ENCODE measurements at places on chromosomes 13 and 19. TPM values are rescaled to one million over a fixed set of nuclear protein-coding genes. Genes with fewer than 3 reads are reported as not detected.

SMIM44 gene
- polyA plus RNA-seq: not detected

IGFL2 gene
- not detected for polyA plus RNA-seq

LHB gene
- 0.54 TPM for polyA plus RNA-seq

FCHO1 gene
- 1.1 TPM for polyA plus RNA-seq

LIM2 gene
- not detected for polyA plus RNA-seq

ZNF208 gene
- polyA plus RNA-seq: not detected

C19orf44 gene
- 2.4 TPM for polyA plus RNA-seq

LGALS7B gene
- not detected for polyA plus RNA-seq

ZNF440 gene
- 2.3 TPM for polyA plus RNA-seq

NR2C2AP gene
- 14.2 TPM for polyA plus RNA-seq

LAIR1 gene
- polyA plus RNA-seq: not detected

LENG8 gene
- polyA plus RNA-seq: 45.5 TPM

DHDH gene
- polyA plus RNA-seq: not detected

FCAR gene
- not detected for polyA plus RNA-seq

ZNF724 gene
- polyA plus RNA-seq: 1.9 TPM

DLEU7 gene
- not detected for polyA plus RNA-seq

LRRC25 gene
- not detected for polyA plus RNA-seq

DNAAF3 gene
- polyA plus RNA-seq: 0.47 TPM

CYP4F2 gene
- polyA plus RNA-seq: not detected

SMIM24 gene
- polyA plus RNA-seq: not detected

OR7E24 gene
- not detected for polyA plus RNA-seq

DOCK6 gene
- 11.8 TPM for polyA plus RNA-seq

RAB8A gene
- polyA plus RNA-seq: 106 TPM

ACP5 gene
- polyA plus RNA-seq: 0.26 TPM

ZNF726 gene
- 0.87 TPM for polyA plus RNA-seq

ANGPTL8 gene
- polyA plus RNA-seq: not detected

KLK14 gene
- polyA plus RNA-seq: not detected

DAND5 gene
- not detected for polyA plus RNA-seq

ZNF491 gene
- 1.4 TPM for polyA plus RNA-seq

RNF17 gene
- polyA plus RNA-seq: not detected

CGB5 gene
- polyA plus RNA-seq: 1.3 TPM

ZNF525 gene
- 2.0 TPM for polyA plus RNA-seq

MBD3L2 gene
- polyA plus RNA-seq: not detected

BCL3 gene
- polyA plus RNA-seq: 26.8 TPM

PLIN5 gene
- not detected for polyA plus RNA-seq

CEBPA gene
- polyA plus RNA-seq: not detected

TNNI3 gene
- polyA plus RNA-seq: 0.35 TPM

IGSF23 gene
- polyA plus RNA-seq: 0.63 TPM

ZNF577 gene
- 7.6 TPM for polyA plus RNA-seq

KLK15 gene
- not detected for polyA plus RNA-seq

LRG1 gene
- polyA plus RNA-seq: not detected

SIGLEC10 gene
- not detected for polyA plus RNA-seq

NLRP11 gene
- polyA plus RNA-seq: not detected

PLPPR3 gene
- not detected for polyA plus RNA-seq

GTF2F2 gene
- polyA plus RNA-seq: 26.4 TPM

ERICH6B gene
- polyA plus RNA-seq: not detected

ZNF30 gene
- 2.2 TPM for polyA plus RNA-seq

PGLYRP2 gene
- not detected for polyA plus RNA-seq

C19orf73 gene
- polyA plus RNA-seq: 1.0 TPM

PEG3 gene
- 0.66 TPM for polyA plus RNA-seq

C19orf38 gene
- 0.42 TPM for polyA plus RNA-seq

MYO9B gene
- 18.6 TPM for polyA plus RNA-seq

PTGER1 gene
- polyA plus RNA-seq: 0.79 TPM

PNMA8B gene
- 0.13 TPM for polyA plus RNA-seq

OR4F17 gene
- polyA plus RNA-seq: not detected

ZNF83 gene
- 27.9 TPM for polyA plus RNA-seq

ZNF253 gene
- polyA plus RNA-seq: 3.2 TPM
